ENCODE measurements at places on chromosomes 12 and 14.

GRCh38 chr12:76360316-76360715 lies 12.1 kb upstream of the BBS10 start:
- DNase-seq, result no peak

GRCh38 chr14:67221248-67221981 lies 19.8 kb upstream of the PALS1 start:
- no peak for DNase-seq

GRCh38 chr12:95790917-95791849 lies 619 bp upstream of the NTN4 start:
- DNase-seq, result peak; percentile 23

GRCh38 chr12:15535352-15535781 lies 213.1 kb downstream of the PTPRO start:
- no peak for DNase-seq

DNA sequence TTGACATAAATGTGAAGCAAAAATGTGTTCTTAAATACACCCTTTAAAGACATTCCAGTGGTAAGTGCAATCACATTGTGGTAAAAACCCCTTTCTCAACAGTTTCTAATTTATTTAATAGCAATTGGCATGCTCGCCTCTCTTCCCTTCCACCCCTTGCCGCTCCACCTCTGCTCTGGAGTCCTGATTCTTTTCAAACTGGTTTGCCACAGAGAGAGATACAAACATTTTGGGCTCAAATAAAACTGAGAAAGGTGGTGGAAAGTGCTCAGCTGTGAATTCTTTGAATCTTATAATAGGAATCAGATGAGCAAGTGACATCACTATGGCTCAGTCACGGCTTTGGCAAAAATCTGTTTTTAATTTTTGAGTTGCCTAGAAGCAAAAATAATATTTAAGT lies 993.9 kb downstream of the GALC start:
- DNase-seq, result no peak
